Stimulated activated CD8-positive, alpha-beta memory T cell treated with anti-CD3 and anti-CD28 coated beads, Interleukin-12 subunit alpha, Interleukin-12 subunit beta, amount 100 ng/mL, for 4 hours (primary cell): ENCODE measurements at places on chromosomes 1 and 21.

- DNase-seq, result no peak
These were observed 48.9 kb upstream of the TENT5C start for GRCh38 chr1:117556976-117557375.

DNA sequence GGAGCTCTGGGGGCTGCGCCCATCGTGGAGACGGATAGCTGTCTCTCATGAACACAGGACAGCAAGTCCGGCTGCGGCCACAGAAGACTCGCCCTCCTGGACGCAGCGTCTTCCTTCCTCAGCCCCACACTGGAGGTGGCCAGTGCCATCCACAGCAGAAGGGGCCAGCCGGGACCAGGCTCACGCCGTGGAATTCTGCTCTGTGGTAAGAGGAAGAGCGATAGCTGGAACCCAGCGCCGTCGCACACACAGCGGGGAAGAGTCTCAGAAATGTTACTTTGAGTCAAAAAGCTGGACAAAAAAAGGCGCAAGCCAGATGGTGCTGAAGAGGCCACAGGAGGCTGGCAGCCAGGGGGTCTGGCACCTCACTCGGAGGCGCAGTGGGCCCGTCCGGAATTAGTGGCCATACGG, 113.9 kb upstream of the COL6A1 start:
- DNase-seq, result no peak

GRCh38 chr1:156467385-156467784, 33.2 kb downstream of the MEF2D start:
- no peak for DNase-seq

DNA sequence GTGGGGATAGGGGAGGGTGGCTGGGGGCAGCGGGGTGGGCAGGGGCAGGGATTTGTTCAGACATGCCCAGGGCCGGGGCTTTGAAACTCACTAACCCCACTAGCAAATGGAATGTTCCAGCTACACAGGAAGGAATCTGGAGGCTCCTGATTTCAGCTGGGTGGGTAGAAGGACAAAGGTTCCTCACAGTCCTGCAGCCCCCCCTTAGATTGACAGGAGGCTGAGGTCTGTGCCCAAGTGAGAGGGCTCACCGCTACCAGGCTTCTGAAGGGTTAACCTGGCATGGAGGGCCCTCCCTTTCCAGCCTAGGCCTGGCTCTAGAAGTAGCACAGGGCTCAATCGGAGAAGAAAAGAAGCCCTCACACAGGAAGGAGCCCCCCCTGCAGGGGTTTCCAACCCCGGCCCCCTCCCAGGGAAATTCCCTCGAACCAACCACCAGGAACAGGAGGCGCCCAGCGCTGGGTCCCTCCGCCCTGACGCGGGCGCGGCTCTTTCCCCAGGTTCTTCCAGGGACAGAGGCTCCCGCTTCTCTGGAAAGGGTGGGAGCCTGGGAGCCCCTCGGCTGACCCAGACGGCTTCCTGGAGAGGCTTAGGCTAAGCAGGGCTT, 3.3 kb downstream of the EPHA2 start:
- no peak for DNase-seq

DNA sequence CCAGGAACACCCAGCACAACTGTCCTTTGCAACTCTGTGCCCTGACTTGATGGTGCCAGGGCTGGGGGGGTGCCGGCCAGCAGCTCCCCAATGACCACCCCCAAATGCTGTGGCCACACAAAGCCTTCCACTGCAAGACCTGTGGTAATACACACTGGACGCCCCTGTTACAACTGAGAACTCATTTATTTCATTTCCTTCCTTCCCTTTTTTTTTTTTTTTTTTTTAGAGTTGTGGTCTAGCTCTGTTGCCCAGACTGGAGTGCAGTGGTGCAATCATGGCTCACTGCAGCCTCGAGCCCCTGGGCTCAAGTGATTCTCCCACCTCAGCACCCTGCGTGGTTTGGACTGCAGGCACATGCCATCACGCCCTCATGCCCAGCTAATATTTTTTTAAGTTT, 25.2 kb downstream of the TP73 start:
- DNase-seq, result no peak

- no peak for DNase-seq
These were observed 262.2 kb downstream of the AJAP1 start for GRCh38 chr1:4916610-4917009.

DNA sequence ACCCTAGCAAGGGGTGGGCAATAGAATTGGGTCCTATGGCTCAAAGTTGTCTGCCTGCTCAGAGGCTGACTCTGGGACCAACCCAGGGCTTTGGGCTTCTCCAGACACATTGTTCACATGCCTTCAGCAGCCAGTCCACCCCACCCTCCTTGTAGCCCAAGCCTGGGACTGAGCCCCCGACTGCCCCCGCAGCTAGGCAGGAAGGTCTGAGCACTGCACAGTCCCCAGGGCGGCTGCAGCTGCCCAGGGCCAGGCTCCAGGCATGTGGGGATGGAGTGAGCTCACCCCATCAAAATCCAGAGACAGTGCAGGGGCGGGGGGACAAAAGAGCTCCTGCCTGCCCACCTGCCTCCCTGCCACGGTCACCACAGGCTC, 35.6 kb downstream of the HSPG2 start:
- DNase-seq, result no peak

GRCh38 chr1:24745711-24746413, 615 bp downstream of the CLIC4 start:
- DNase-seq, result no peak

DNA sequence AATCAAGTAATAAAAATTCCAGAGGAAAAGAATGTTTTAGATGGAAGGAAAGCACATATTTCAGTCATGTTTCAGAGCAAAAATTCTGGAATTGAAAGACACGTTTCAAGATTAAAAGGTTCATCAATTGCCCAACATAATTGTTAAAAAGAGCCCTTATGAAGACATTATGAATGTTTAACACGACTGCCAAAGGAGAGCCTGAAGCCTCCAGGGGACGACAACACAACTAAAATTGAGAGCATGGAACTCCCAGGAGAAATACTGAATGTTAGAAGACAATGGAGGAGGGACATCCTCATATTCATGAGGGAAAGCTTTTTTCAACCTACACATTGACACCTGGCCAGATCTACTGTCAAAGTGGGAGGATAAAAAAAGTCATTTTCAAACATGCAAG, 16.0 kb downstream of the OR2T11 start:
- DNase-seq, result no peak

DNA sequence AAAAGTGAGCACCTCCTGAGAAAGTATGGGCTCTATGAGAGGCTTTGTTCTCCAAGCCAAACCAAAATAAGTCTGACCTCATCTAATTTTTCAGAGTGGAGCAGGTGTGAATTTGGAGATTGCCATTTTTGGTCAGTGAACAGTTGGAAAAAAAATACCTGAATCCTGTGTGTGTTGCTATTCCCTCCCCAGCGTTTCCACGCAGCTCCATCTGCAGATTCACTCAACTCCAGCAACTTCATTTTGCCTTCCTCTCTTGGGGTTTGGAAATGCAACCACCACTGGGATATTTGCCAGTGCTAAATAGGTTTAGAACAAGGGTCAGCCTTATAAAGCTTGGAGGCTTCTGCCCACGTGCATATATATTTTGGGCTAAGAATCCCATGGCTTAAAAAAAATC, 11.2 kb downstream of the CASQ2 start:
- no peak for DNase-seq

- DNase-seq, result no peak
These were observed 1183.7 kb upstream of the PRMT6 start for GRCh38 chr1:105872817-105873216.

DNA sequence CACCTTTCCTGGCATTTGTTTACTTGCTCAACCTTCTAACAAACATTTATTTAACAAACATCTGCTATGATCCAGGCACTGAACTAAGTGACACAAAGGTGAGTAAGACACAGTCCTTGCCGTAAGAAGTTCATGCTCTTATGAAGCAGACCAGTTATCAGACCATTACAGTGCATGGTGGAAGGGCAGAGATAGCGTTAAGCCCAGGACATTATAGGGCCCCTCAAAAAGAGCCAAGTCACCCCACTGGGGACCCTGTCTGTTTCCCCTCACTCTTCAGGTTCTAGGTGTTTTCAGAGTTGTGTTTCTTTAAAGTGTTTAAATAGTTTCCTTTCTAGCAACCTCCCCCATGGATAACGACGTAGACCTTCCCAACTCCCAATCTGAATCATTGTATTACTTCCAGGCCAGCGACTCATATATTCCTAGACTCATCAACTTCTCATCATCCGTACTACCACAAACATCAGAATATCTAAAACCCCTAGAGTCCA, 39.3 kb downstream of the TCP10L start:
- DNase-seq, result no peak

- no peak for DNase-seq
These were observed 138.3 kb downstream of the CLEC20A start for GRCh38 chr1:178358456-178358855.

- no peak for DNase-seq
These were observed 12.2 kb downstream of the SLC35F3 start for GRCh38 chr1:233916706-233917105.

DNA sequence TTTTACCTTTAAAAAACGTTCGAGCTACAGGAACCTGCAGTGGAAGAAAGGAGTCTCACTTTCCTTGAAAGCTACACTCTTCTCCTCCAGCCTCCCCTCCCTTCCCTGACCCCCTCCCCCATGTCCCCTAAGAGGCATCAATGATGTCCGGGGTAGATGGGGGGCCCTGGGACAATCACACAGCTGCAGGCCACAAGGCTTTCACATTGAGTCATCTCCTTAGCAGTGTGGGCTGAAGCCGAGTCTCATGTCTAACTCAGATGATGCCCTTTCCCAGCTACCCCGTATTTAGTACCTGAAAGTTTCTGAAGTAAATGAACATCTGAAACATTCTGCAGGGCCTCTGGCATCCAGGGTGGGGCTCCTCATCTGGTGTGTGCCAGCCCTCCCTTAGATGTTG, 6.3 kb upstream of the GPR25 start:
- no peak for DNase-seq

DNA sequence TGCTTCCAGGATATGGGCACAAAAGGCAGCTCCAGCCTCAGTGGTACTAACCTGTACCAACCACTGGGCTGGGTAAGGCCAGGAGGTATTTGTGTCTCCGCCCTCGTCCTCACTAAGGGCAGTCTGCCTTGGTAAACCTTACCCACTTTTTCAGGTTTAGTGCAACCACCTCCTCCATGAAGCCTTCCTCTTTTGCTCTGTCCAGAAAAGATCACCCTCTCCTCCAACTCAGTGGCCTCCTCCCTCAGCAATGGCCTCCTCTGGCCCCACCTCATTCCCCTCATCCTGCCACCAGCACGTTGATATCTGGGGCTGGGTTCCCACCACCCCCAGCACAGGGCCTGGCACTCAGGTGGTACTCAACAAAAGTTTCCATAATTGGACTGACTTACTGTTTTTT, 161.5 kb downstream of the GRIK3 start:
- DNase-seq, result no peak

GRCh38 chr21:42044871-42045495, 26.1 kb upstream of the UMODL1 start:
- no peak for DNase-seq

GRCh38 chr21:18174370-18174769, 70.3 kb upstream of the CHODL start:
- DNase-seq, result no peak

DNA sequence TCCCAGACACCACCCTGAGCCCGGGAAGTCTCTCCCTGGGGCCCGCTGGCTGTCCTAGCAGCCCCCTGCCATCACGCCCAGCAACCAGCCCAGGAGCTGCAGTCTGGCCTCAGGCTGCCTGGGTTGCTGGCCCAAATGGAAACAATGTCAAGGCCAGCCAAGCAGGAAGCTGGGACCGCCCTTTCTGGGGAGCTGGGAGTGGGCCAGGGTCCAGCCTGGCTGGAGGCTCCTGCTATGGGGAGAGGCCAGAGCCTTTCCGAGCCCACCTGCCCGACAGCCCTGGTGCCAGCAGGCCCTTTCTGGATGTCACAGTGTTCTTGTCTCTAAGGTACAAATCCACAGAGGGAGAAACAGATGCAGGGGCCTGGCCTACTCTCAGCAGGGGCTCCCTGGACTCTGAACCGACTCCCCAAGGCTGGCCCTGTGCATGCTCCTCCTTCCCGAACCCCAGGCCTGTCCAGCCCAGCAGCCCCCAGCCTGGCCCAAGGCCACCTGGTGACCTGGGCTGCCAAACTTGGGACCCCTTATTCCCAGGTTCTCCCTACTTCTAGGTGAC, 1.2 kb upstream of the MMEL1 start:
- no peak for DNase-seq
